ENCODE measurements at places on chromosomes 3 and 15.

- no peak for DNase-seq
Measured at GRCh38 chr3:123733805-123734526, 149.1 kb upstream of the HACD2 start.

- DNase-seq = no peak
Measured at GRCh38 chr3:141072950-141073349, 21.8 kb downstream of the SPSB4 start.

DNA sequence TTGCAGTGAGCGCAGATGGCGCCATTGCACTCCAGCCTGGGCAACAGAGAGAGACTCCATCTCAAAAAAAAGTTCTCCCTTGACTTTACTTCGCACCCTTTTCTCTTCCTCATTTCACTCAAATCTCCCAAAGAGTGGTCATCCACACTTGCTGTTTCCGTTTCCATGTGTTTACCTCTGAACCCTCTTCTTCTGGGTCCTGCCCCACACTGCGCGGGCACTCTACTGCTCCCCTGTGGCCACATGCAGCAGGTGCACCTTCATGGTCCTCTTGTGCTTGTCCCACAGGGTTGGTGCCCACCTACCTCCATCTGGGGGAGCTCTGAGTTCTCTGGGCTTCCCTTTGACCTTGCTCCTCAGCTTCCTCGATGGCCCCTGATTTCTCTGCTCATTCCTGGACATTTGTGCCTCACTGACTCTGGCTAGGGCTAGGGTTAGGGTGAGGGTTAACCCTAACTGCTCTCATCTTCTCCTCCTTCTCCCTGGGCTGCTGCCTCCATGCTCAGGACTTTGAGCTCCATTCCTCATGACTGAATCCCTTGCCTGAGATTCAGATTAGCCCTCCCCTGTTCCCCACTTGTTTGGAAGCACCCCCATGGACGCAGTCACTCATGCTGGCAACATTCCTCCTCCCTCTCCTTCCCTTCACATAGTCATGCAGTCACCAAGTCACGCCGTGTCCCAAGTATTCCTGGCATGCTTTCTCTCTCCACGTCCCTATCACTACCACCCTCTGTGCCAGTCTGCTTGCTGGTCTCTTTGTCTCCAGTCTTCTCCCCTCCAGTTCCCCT lies 26.6 kb upstream of the KY start:
- DNase-seq = no peak

DNA sequence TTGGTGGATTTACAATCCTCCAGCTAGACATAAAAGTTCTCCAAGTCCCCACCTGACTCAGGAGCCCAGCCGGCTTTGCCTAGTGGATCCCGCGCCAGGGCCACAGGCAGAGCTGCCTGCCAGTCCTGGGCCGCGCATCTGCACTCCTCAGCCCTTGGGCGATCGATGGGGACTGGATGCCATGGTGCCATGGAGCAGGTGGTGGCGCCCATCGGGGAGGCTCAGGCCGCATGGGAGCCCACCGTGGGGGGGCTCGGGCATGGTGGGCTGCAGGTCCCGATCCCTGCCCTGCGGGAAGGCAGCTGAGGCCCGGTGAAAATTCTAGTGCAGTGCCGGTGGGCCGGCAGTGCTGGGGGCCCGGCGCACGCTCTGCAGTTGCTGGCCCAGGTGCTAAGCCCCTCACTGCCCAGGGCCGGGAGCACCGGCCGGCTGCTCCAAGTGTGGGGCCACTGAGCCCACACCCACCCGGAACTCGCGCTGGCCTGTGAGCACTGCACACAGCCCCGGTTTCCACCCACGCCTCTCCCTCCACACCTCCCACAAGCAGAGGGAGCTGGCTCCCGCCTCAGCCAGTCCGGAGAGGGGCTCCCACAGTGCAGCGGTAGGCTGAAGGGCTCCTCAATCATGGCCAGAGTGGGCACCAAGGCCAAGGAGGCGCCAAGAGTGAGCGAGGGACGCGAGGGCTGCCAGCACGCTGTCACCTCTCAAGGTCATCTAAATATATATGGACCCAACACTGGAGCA lies 38.8 kb upstream of the IGSF11 start:
- DNase-seq = no peak

DNA sequence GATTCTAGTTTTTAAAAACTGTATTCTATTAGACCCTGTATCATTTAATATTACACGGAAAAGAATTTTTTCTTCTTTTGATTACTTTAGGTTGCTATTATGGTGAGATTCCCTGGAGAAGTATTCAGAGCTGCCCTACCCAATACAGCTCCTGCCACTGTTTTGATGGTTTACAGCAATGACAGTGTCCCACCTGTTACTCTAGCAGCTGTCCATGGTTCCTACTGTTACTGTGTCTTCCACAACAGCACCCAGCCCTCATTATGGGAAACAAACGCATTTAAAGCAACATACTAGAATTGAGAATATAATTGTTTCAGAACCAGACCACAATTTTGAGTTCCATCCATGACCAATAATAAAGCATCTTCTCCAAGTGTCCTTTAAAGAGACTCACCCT lies 450.7 kb downstream of the SHQ1 start:
- no peak for DNase-seq

GRCh38 chr15:88231909-88232644 lies 24.5 kb downstream of the NTRK3 start:
- no peak for DNase-seq

DNA sequence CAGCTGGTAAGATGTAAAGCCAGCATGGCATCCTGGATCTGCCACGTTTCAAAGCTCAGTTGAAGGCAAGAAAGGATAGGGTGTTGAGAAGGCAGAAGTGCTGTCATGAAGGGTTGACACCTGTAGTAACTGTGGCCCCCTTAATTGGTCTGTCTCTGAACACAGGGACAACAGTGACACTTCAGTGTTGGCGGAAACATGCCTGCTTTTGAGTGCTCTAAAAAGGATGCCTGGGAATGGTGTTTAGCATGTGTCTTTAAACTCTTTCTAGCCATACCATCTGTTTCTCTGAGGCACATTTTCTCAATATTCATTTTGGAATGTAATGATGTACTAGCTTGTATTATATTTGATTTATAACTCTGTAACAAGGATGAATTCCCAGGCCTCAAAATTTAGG lies 42.1 kb downstream of the PLS1 start:
- no peak for DNase-seq

GRCh38 chr3:15291589-15292541 lies 40.5 kb downstream of the SH3BP5 start:
- DNase-seq = no peak

DNA sequence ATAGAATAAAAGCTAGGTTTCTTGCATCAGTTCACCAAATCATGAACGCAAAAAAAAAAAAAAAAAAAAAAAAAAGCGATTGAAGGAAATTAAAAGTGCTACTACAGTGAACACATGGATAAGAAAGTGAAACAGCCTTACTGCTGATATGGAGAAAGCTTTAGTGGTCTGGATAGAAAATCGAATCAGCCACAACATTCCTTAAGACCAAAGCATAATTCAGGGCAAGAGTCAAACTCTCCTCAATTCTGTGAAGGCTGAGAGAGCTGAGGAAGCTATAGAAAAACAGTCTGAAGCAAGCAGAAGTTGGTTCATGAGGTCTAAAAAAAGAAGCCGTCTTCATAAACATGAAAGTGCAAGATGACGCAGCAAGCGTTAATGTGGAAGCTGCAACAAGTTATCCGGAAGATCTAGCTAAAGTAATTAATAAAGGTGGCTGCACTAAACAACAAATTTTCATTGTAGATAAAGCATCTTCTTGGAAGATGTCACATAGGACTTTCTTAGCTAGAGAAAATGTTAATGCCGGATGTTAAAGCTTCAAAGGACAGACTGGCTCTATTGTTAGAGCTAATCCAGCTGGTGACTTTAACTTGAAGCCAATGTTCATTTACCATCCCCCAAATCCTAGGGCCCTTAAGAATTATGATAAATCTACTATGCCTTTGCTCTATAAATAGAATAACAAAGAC lies 19.2 kb downstream of the P3H2 start:
- no peak for DNase-seq

GRCh38 chr3:136955813-136956212 lies 2.0 kb upstream of the IL20RB start:
- no peak for DNase-seq

DNA sequence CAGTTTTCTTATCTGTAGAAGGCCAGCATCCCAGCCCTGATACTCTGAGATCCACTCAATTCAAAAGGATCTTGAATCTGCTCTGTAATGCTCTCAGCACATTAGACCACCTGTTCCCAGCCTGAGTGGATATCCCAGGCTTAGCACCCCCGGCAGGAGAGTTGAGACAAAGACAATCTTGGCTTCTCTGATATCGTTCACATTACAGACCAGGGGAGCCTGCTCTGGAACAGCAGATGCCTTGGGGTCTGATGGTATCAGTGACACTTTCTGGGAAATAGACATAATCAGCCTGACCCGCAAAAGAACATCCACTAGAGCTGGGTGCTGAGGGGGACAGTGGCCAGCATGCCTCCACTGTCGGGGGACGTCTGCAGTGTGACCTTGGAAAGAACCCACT lies 70.6 kb downstream of the BDH1 start:
- no peak for DNase-seq

- no peak for DNase-seq
Measured at GRCh38 chr3:159443266-159443665, 545.4 kb upstream of the IL12A start.

DNA sequence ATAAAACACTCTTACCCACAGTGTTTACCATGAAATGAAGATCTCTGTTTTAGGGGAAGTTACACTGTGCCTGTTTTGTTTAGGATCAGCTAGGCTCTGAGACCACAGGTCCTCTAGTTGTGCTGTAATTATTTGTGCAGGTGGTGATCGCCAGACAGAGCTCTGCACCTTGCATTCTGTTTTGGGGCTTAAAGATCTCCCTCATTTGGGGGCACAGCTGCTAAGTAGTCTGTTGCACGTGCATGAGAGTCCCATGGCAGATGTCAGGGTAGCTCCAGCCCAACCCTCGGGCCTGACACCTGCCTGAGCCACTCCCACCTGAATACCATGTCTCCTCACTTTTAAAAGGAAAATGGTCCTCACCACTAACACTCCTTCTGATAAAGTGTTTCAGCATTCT lies 12.4 kb downstream of the C3orf20 start:
- no peak for DNase-seq

DNA sequence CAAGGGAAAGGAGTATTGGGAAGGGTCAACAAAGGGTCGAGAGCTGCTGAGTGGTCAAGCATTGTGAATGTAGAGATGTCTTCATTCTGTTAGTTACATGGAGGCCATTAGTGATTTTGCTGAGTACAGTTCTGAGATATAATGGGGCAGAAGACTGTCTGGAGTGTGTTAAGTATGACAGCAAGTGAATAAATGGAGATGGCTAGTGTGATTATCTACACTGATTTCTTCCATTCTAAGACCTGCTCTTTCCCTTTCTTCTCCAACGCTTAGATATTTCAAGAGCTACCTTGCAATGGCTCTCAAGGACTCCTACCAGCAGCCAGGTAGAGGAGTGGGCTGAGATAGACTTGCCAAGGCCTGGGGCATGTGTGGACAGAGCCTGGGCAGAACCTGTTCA lies 216.5 kb downstream of the MFSD1 start:
- DNase-seq = no peak

DNA sequence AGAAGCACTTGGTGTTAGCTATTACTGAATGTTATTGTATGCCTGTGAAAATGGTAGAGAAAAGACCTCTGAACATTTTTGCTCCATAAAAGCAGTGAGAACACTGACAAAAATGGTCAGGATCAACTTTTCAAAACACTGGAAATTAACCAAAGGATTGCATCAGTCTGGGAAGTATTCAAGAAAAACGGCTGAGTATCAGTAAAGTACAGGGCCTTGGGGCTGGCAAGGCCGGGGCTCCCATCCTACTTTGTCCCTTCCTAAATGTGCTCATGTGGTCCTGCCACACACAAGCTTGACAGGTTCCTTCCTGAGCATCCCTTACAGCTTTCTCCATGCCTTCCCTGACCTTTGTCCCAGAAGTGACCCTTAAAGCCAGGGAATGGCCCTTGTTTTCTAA lies 84.0 kb downstream of the CFAP20DC start:
- no peak for DNase-seq

- no peak for DNase-seq
Measured at GRCh38 chr3:65128346-65128745, 440.5 kb upstream of the ADAMTS9 start.

- DNase-seq = no peak
Measured at GRCh38 chr3:27590437-27591298, 106.5 kb upstream of the SLC4A7 start.

GRCh38 chr3:128354788-128355542 lies 111.7 kb downstream of the DNAJB8 start:
- no peak for DNase-seq

GRCh38 chr3:151777880-151778279 lies 36.0 kb upstream of the AADAC start:
- DNase-seq = no peak

- DNase-seq = no peak
Measured at GRCh38 chr3:178450476-178450875, 85.8 kb upstream of the KCNMB2 start.

- DNase-seq = no peak
Measured at GRCh38 chr3:51675201-51675611, 4.2 kb downstream of the TEX264 start.

DNA sequence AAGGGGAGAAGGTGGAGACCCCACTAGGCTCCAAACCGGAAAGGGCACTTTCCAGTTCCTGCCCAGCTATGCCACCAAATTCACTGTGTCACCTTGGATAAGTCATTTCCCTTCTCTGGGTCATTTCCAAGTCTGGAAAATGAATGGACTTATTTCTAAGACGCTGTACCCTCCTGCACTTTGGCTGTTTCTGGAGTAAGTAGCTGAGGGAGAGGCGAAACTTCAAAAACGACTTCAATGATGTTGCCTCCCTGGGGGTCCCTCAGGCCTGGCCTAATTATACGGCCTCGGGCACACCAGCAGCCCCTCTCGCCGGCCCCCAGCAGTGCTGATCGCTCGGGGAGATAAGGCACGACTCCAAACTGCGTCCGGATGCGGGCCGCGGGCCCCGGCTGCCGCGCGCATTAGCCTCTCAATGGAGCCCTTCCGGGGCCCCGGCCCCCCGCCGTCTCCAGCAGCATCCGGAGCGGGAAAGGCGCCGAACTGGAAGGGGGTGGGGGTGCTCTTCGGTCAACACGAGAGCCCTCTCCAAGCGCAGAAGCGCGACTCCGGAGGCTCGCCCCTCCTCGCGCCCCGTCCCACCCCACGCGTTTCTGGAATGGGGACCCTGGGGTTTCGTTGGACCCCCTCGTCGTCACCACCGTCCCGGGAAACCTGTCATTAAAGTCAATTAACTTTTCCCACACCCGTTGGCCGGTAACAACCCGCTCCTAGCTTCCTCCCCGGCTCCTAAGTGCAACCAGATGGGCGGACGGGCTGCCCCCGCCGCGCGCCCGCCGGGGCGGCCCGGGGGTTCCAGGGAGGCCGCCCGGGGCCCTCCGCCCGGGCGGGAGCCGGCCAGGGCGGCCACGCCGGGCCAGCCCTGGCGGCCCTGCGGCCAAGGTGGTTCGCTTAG lies 4.8 kb downstream of the HES1 start:
- DNase-seq = no peak
